ENCODE measurements at places on chromosomes 16 and 17.

- DNase-seq = no peak
Measured at GRCh38 chr17:63033142-63033541, 67.1 kb downstream of the TANC2 start.

DNA sequence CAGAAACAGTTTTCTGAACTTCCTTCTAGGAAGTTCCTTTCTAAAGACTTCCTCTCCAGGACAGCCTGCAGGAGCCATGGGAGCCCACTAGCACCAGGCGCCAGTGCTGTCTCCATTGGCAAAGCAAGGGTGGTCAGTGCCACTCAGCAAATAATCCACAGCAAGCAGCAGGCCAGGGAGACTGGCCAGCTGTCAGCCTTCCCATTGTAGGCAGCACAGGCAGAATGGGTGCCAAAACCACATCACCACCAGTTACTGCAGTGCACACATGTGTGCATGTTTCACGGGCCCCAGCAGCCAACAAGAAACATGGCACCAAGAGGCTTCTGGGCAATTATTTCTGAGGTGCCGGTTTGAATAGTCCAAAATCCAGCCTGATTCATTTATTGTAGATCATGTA, 26.7 kb downstream of the DNASE1 start:
- DNase-seq = no peak

- DNase-seq = no peak
Measured at GRCh38 chr17:17116406-17116805, 74.1 kb downstream of the MPRIP start.

GRCh38 chr16:84329843-84330684, 35.4 kb downstream of the WFDC1 start:
- no peak for DNase-seq

GRCh38 chr17:27849474-27850185, 43.5 kb downstream of the LYRM9 start:
- no peak for DNase-seq

DNA sequence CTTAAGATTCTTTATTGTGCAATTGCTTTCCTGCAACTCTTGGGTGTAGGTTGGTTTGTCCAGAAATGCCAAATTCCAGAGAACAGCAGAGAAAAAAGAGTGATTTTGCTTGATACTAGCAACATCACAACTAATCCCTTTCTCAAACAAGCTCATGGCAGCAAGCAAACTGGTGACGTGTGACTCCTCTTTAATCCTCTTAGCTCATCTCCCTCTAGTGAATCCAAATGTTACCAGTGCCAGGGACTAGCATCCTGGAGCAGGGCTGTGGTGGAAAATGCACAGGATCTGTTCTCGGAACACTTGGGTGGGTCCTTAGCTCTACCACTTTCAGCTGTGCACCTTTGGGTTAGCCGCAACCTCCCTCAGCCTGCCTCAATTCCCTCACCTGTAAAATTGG, 204.0 kb upstream of the CCL2 start:
- no peak for DNase-seq

- no peak for DNase-seq
Measured at GRCh38 chr16:66052745-66053144, 313.7 kb upstream of the CDH5 start.

GRCh38 chr17:11909348-11909747, 87.9 kb downstream of the ZNF18 start:
- DNase-seq = no peak

DNA sequence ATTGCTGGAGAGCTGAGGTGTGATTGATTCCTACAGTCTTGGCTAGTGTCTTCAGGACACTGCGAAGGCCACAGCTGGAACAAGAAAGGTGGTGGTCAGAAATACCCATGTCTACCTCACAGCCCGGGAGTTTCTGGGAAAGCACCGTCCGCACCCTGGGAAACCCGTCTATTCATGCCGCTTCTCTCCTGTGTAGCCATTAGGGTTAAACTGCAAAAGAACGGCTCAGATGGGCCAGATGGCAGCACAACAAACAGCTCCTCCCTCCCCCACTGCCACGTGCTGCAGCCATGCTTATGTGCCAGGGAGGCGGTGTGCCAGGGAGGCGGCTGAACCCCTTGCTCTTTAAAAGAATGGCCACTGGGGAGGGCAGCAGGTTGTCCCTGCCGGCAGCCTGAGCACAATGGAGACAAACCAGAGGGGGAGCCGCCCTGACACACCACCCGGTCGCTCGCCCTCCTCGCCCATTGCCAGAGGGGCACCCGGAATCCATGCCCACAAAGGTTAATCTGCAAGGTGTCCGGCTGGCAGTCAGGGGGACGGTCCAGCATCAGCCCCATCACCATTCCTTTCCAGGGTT, 65.2 kb downstream of the CYTH1 start:
- no peak for DNase-seq
